Activated CD4-positive, alpha-beta T cell treated with anti-CD3 and anti-CD28 coated beads, Interleukin-2, Interleukin-4, amounts not matched to agents 100 ng/mL and 50 ng/mL, durations not matched to agents 16 hours and 8 hours (primary cell): ENCODE measurements at places on chromosomes 7 and 10.

DNA sequence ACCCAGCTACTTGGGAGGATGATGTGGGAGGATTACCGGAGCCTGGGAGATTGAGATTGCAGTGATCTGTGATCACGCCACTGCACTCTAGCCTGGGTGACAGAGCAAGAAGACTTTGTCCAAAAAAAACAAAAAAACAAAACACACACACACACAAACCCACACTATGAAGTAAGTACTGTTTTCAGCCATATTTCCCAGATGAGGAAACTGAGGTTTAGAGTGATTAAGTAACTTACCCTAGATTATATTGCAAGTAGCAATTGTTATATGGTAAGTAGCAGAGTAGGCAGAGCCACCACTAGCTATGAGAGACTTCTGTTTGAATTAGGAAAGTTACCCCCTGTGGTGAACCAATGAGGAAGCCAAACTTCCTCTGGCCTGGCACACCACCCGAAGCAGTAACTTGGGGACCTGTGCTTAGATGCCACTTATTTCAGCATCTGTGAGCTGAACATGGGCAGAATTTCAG is 61.9 kb downstream of the MCU start:
- DNase-seq, result no peak

GRCh38 chr10:101934686-101935305 is 91.2 kb upstream of the KCNIP2 start:
- DNase-seq, result no peak

GRCh38 chr10:132848951-132849545 is 63.1 kb upstream of the NKX6-2 start:
- no peak for DNase-seq

- no peak for DNase-seq
Measured at GRCh38 chr7:26447116-26447515, 155.5 kb downstream of the SNX10 start.

DNA sequence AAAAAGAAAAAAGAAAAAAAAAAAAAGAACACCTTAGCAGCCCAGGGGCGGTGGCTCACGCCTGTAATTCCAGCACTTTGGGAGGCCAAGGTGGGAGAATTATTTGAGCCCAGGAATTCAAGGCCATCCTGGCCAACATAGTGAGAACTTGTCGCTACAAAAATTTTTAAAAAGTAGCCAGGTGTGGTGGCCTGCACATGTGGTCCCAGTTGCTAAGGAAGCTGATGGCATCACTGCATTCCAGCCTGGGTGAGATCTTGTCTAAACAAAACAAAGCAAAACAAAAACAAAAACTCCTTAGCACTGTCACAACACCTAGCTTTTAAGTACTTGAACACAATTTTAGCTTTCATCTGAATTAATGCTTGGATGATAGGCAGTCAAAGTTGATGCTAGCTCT is 86.3 kb upstream of the MKLN1 start:
- no peak for DNase-seq

GRCh38 chr7:157625973-157626742 is 289.4 kb downstream of the DNAJB6 start:
- DNase-seq, result no peak

DNA sequence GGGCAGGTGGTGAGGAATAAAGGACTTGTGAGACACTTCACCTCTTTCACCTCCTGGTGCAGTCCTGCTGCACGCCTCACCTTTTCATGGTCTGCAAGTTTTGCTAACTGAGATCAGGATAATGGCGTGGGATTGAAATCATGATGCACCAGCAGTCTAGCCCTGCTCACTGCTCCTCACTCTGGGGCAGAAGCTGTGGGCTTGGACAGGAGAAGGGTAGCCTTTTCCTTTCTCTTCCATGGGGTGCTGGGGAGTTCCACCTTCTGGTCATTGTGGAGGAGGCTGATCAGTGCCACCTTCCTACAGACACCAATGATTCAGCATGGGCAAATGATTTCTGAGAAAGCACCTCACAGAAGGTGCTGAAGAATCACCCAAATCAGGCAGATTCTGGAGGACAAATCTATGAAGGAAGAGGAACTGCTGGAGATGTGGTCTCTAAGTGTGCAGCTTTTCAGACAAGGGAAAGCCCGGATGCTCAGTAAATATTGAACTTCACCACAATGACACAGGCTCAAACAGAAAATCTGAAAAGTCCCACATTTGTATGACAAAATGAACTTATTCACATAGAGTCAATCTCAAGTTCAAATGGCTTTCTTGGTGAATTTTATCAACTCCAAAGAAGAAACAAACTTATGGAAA is 19.7 kb downstream of the MBL2 start:
- no peak for DNase-seq

- DNase-seq, result no peak
Measured at GRCh38 chr10:42753507-42754154, 29.0 kb upstream of the BMS1 start.

GRCh38 chr10:24180891-24181290 is 28.0 kb upstream of the KIAA1217 start:
- DNase-seq, result no peak

GRCh38 chr10:65559369-65559768 is 1366.5 kb upstream of the LRRTM3 start:
- no peak for DNase-seq

DNA sequence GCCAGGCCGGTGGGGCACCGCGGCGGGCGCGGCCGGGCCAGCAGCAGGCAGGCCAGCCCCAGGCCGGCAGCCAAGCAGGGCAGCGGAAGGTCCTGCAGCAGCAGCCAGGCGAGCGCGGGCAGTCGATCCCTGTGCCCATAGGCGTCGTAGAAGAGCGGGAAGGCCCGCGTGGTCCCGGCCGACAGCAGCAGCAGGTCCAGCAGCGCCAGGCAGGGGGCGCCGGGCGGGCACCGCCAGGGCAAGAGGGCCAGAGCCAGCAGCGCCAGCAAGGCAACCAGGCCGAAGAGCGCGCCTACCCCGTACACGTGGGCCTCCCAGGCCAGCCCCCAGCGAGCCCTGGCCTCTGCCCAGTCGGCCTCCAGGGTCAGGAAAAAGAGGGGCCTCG is 8.4 kb upstream of the RBM28 start:
- DNase-seq, result no peak

GRCh38 chr7:10618953-10619352 is 354.7 kb upstream of the PHF14 start:
- no peak for DNase-seq
